ENCODE measurements at places on chromosomes 16 and 17. TPM values are rescaled to one million over a fixed set of nuclear protein-coding genes. Genes with fewer than 3 reads are reported as not detected.

- DNase-seq = no peak
Measured at GRCh38 chr17:76071531-76072147, 678 bp downstream of the SRP68 start.

GRCh38 chr17:41340494-41340893, 10.1 kb downstream of the KRT33A start:
- DNase-seq = no peak

GRCh38 chr16:27847030-27847550, 216.4 kb downstream of the GSG1L start:
- DNase-seq = no peak

GRCh38 chr16:3235856-3236669, 1.1 kb upstream of the ZNF200 start:
- DNase-seq = peak; percentile 49

Gene PRSS33
- not detected for total RNA-seq

- DNase-seq = peak; percentile 100
Measured at GRCh38 chr17:7572588-7573323, 6.7 kb upstream of the CD68 start.

GRCh38 chr16:58027916-58028455, 2.4 kb downstream of the MMP15 start:
- no peak for DNase-seq

DNA sequence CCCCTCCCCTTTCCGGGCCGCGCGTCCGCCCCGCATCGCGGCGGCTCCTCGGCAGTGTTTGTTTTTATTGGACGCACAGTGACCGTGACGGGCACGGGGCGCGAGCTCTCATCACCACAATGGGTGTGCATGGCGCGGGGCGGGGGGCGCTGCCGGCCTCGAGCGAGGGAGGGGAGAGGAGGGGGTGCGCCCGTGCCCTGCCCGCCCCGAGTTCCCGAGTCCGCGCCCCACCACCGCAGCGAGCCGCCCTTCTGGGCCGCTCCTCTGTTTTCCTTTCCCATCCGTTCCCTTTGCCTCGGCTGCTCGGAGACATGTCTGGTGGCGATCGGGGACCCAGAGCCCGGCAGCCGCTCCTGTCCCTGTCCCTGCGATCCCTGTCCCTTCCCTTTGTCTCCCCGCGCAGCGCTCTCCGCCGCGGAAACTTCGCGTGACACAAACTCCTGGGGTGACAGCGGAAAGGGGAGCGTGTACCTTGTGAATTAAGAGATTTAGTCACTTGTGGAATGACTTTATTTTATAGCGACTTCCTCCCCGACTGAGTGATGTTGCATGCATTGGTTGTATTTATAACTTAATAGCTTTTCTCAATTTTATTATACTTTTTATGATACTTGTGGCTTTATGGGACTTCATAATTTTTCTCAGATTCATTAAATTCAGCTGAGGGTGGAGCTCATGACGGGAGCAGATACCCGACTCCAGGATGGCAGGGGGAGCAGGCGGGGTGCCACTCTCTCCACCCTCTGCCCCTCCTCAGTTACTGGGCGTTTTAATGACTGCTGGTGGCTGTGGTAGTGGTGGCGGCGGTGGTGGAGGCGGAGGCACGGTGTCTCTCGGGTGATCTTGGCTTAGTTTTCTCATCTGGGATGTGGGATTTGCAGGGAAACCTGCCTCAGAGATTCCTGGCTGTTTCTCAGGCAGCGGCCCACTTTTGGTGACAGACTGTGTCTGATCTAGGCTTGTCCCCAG, 40.8 kb downstream of the MRM1 start:
- peak; percentile 22 for DNase-seq

- peak; percentile 93 for DNase-seq
Measured at GRCh38 chr16:30775392-30776188, 11.4 kb downstream of the ZNF629 start.

- peak; percentile 77 for DNase-seq
Measured at GRCh38 chr17:64183815-64184214, 53.9 kb upstream of the ERN1 start.

Gene GCGR
- not detected for total RNA-seq

DNA sequence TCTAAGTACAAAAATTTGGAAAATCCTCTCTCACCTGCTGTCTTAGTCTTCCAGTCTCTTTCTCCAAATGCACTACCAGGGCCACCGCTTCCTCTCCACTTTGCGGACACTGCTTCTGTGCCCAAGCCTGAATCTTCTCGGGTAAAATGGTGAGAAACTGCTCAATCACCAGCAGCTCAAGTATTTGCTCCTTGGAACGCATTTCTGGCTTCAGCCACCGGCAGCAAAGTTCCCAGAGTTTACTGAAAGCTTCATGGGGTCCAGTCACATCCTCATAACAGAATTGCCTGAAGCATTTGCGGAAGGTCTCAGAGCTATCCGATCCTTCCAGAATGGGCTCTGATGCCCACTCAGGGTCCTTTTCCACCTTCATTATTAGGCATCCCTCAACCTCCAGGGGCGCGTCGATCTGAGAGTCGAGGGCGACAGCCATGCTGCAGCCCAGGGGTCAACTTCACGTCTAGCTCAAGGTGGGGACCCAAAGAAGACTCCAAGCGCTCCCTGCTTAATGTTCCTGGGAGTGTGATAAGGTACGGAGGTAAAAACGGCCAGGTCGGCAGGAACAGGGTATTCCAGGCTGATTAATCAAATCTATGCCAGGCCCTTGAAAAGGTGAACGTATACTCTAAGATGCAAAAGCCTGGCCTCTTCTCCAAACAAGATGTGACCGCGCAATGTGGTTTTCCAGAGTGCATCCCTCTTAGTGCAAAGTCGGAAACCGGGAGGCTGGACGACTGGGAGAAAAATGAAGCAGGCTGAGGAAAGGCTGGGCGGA, 763 bp downstream of the ZKSCAN2 start:
- peak; percentile 46 for DNase-seq

GRCh38 chr17:43350888-43351361, 47.9 kb upstream of the ARL4D start:
- DNase-seq = no peak

Gene C16orf96
- total RNA-seq = not detected

Gene PDE6G
- not detected for total RNA-seq

DNA sequence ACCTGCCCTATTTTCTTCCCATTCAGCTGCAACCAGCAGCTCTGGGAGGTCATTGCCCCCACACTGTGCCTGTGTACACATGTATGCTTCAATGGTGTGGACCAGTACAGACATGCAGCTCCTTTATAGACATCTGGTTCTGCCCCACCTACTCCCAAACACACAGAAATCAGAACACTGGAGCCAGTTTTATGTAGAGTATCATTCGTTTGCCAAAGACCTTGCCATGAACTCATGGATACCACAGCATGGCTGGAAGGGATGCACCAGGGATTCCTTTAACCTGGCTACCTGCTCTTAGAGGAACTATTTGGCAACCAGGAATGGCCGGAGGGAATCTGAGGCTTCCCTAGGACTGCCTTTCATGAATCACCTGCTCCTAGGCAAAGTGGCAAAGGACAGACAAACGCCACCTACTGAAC, 60.4 kb downstream of the ZFHX3 start:
- no peak for DNase-seq

GRCh38 chr17:60278237-60278636, 113.7 kb downstream of the USP32 start:
- no peak for DNase-seq

Gene MMP2
- 1,212 TPM for total RNA-seq

Data from GM23248 (cell line).